ENCODE measurements at places on chromosomes 4 and X. TPM values are rescaled to one million over a fixed set of nuclear protein-coding genes. Genes with fewer than 3 reads are reported as not detected.

DNA sequence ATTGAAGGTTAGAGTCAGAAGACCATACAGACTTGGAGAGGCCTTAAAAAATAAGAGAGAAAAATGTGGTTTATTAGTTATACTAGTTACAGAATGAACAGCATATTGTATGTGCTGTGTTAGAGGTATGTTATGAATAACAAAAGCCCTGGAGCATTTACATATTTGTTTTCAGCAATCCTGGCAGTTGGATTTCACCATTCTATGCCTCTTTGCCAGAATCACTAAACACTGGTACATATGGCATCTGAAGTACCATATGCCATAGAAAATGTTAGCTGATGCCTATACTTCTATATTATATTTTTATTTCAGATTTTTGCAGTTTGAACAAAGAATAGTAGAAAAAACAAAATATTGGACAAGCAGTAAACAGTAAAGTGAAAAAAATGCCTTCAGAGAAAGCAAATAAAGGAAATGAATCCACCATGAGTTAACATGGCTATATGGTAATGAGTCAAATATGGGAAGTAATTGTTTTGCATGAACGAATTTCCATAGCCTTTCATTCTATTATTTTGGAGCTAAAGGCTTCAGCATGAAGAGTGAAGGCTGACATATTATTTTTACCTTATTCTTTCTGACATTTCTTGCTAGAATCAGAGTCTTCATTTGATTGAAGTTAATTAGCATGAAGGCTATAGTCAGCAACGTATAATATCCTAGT is 41.9 kb upstream of the PRDM8 start:
- DNase-seq: no peak

DNA sequence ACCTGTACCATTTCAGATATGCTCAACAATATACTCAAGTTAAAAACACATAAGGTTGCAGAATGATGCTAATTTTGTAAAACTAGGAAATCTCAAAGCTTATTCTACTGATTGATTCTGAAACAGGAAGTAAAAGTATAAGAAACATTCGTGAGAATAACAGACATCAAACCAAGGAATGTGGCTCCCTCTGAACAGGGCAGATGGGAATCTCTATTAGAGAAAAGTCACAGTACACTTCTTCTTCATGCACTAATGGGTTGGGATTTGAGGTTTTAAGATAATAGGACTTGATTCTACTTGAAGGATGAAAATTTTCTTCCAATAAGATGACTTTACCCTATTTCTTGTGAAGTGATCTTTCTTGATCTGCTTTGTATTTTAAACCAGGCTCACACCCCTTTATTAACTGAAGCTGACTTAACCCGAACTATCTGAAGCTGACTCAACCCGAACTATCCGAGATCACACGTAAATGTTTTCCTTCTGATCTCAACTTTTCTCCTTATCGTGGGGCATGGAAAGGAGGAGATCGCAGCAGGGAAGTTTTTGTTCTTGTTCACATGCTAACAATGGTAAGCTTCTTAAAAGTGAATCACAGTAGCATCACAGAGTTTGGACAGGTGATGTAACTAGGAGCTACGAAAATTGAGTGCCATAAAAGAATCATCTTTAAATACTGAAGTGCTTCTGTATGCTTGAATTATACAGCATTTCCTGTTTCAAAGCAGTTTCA is 363.1 kb upstream of the ZFP42 start:
- DNase-seq: no peak

The IL15 gene
- total RNA-seq: 0.42 TPM

The RNF175 gene
- total RNA-seq: 0.66 TPM

Data from naive thymus-derived CD8-positive, alpha-beta T cell (primary cell).